Foreskin melanocyte (primary cell): ENCODE measurements at places on chromosomes 2 and 18.

- DNase-seq, result no peak
Measured at GRCh38 chr18:41324934-41325333, 630.1 kb upstream of the PIK3C3 start.

- DNase-seq, result no peak
Measured at GRCh38 chr2:208306291-208306690, 40.2 kb downstream of the PIKFYVE start.

DNA sequence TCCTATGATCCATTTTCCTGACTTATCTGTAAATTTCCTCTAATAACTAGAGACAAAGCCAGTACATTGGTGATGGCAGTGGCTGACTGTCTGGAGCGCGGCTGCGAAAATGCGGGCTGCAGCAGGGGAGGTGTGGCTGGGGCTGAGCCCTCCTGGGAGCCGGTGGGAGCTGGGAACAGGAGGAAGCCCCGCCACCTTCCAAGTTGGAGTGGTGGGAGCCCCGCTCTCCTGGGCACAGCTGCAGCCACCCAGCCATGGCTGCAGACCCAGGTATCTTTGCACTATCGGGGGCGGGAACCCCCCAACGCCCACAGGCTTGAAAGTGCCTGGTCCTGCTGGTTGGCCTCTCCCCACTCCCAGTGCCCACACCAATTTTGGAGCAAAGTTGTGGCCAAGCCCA is 633.0 kb upstream of the TMEFF2 start:
- no peak for DNase-seq

GRCh38 chr2:191109888-191110287 is 40.9 kb downstream of the STAT4 start:
- no peak for DNase-seq

GRCh38 chr2:217462121-217462520 is 540.7 kb downstream of the TNS1 start:
- DNase-seq, result no peak

- DNase-seq, result no peak
Measured at GRCh38 chr2:24881158-24881557, 38.9 kb downstream of the ADCY3 start.

DNA sequence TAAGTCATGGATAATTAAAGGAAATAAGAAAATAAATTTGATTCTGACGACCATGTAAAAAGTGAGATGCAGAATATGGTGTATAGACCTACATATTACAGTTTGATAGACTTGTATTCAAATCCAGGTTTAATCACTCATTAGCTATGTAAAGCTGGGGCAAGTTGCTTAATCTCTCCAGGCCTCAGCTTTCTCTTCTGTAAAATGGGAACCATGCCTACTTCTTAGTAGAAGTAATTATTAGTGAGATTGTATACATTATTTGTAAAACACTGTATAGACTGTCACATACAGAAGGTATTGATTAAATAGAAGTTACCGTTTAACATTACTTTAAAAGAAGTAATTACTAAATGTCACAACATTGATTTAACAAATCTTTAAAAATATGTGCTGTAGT is 392.2 kb downstream of the STK39 start:
- no peak for DNase-seq

- no peak for DNase-seq
Measured at GRCh38 chr2:82282111-82282882, 1977.7 kb upstream of the LRRTM1 start.

DNA sequence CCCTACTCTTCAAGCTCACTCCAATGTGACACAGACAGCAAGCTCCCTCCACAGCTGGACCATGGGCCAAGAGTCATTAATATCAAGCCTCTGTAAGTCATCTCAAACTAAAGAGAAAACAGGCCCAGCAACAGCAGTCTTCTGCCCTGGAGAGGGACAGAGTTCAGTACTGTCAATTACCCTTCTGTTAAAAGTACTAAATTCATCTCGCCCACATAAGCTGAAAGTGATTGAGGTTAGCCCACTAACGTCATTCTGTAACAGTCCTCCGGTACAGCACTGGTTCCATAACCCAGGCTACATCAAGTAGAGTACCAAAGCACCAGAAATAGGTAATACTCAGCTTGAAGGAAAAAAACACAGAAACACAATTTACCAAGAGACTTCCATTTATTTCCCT is 25.9 kb downstream of the THADA start:
- DNase-seq, result no peak

DNA sequence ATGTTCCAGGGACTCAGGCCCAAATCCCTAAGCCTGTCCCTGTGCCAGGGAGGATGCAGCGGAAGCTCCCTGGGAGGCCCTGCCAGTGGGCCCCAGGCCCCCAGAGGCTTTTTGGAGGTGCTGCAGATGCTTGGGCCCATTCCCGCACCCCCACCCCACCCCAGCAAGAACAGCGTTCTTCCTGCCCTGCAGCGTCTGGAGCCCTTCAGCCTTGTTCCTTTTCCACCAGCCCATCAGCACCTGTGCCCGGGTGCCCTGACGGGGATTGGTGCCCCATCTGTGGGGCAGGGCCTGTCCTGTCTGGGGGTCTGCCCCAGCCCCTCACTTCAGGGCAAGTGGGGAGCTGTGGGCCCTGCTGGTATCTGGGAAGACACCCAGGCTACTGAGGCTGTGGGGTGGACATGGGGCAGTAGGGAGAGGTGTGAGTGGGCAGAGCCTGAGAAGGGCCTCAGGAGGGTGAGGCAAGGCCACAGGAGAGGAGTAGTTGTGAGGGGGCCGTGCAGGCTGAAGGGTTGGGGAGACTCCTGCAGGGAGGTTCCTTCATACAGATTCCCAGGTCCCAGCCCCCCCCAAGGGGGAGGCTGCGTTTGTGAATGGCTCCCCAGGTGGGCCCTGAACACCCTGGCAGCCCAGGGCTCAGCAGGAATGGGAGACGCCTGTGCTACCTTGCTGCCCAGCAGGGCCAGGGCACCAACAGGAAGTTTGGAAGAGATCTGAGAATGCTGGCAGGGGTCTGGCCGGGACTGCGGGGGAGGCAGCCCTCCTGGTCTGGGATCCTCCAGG is 2.4 kb downstream of the RNPEPL1 start:
- DNase-seq, result no peak

DNA sequence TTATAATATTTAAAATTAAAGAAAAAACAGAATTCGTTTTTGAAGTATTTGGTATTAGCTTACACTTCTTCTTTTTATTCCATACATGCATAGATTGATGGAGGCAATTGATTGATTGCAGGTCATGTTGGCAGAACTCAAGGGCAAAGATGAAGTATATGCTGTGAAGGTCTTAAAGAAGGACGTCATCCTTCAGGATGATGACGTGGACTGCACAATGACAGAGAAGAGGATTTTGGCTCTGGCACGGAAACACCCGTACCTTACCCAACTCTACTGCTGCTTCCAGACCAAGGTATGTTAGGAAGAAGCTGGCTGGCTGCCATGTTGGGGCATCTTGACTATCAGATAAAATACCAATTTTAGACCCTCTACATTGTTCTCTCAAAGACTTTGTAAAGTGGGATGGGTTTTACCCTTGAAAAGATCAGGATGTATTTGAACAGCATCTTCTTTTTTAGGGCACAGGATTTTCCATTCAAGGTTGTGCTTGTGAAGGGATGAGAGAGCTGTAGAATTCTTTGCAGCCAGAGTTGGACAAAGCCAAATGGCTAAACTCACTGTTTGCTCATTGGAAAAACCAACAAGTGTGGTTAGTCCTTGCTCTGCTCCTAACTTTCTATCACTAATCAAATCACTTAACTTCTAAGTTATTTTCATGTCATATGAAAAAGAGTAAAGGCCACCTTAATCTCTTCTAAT is 286.8 kb upstream of the EPAS1 start:
- no peak for DNase-seq

GRCh38 chr18:48727681-48728080 is 188.8 kb downstream of the CTIF start:
- no peak for DNase-seq

GRCh38 chr2:221680548-221680947 is 108.4 kb upstream of the EPHA4 start:
- DNase-seq, result no peak

GRCh38 chr2:50535971-50536759 is 495.8 kb downstream of the NRXN1 start:
- no peak for DNase-seq

DNA sequence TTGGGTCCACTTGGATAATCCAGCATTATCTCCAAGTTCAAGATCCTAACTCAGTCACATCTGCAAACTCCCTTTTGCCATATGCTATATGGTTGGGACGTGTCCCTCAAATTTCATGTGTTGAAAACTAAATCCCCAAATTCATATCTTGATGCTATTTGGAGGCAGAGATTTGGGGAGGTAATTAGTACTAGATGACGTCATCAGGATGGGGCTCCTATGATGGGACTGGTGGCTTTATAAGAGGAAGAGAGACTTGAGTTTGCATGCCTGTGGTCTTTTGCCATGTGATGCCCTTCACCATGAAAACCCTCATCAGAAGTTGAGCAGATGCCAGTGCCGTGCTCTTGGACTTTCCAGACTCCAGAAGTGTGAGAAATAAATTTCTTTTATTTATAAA is 16.8 kb upstream of the SMAD4 start:
- DNase-seq, result no peak

DNA sequence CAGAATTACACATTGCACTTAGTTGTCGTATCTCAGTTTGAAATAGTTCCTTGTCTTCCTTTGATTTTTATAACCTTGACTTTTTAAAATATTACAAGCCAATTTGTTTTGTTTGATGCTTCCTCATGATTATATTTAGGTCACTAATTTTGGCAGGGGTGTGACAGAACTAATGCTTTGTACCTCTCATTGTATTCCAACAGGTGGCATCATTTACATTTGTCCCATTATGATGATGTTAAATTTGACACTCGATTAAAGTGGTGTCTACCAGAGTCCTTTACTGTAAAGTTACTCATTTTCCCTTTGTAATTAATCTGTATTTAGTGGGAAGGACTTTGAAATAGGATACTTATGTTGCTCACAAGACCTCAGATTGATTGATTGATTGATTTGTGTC is 21.5 kb upstream of the MFSD2B start:
- no peak for DNase-seq

- DNase-seq, result peak; percentile 88
Measured at GRCh38 chr18:30465096-30465495, 577.4 kb downstream of the DSC3 start.

DNA sequence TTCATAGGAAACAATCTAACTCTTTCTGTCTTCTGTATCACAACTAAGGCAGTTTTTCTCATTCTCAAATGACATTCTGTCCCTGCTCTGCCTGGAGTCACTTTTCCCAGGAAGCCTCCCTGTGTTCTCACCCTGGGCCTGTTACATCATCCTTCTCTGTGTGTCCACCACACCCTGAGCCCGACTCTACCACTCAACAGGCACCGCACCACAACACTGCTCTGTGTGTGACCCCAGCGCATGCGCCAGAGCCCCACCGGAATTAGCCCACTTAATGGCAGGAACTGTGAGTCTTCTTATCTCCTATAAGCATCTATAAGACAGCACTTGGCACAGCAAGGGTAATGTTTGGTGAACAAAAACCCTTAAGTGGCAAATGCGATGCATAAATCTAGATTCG is 32.3 kb downstream of the TGFBRAP1 start:
- DNase-seq, result no peak

GRCh38 chr2:64017811-64018700 is 1.2 kb downstream of the VPS54 start:
- peak; percentile 40 for DNase-seq

- DNase-seq, result no peak
Measured at GRCh38 chr2:65081232-65081685, 25.0 kb downstream of the CEP68 start.

DNA sequence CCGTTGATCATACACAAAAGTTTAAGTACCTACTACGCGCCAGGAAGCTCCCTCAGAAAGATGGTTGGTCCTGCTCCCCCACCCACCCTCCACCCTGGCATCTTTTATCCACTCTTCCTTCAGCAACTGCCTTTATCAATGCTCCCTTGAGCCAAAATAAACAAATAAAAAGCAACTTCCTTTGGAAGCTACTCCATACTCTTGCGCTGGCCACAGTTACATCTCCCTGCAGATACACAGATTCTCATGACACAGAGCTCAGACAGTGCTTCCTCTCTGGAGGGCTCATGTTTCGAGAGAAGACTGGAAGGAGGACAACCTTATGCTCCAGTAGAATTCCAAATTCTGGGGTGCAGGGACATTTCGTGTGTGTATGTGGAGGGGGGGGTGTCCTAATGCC is 3.8 kb upstream of the STEAP3 start:
- DNase-seq, result no peak

GRCh38 chr2:467543-467891 is 179.6 kb upstream of the ALKAL2 start:
- no peak for DNase-seq

- DNase-seq, result no peak
Measured at GRCh38 chr18:11047156-11047555, 102.2 kb downstream of the PIEZO2 start.

DNA sequence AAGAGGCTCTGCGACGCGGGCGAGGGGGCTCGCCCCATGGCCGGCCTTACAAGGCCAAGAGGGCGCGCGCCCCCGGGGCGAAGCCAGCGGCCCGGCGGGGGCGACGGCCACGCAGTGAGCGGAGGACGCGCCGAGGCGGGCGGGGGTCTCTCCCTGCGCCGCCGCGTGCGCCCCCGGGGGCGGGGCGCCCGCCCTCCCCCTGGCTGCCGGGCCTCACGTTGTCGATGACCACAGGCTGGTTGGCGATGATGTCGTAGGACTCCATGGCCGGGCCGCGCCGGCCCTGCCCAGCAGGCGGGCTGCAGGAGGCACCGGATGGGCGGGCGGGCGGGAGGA is 250 bp downstream of the ACTR1B start:
- DNase-seq, result no peak

DNA sequence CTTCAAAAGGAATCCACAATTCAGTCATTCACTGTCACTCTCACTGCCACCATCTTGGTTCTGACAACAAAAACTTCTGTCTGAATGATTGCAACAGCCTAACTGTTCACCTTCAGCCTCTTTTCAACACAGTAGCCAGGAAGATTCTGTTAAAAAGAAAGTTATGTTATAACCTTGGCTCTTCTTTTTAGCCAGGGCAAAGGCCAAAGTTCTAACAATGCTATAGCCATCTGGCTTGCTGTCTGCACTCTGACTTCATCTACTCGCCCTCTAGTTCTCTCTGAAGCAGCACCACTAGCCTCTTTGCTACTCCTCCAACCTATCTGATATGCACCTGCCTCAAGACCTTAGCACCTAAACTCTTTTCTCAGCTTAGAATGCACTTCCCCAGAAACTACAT is 158.5 kb downstream of the ZNF385B start:
- no peak for DNase-seq

- no peak for DNase-seq
Measured at GRCh38 chr2:15750822-15751329, 159.2 kb downstream of the DDX1 start.
